ENCODE measurements at places on chromosomes 6 and 20. TPM values are rescaled to one million over a fixed set of nuclear protein-coding genes. Genes with fewer than 3 reads are reported as not detected.

GRCh38 chr20:40686434-40686882 lies 2.6 kb downstream of the MAFB start:
- no peak for DNase-seq

DNA sequence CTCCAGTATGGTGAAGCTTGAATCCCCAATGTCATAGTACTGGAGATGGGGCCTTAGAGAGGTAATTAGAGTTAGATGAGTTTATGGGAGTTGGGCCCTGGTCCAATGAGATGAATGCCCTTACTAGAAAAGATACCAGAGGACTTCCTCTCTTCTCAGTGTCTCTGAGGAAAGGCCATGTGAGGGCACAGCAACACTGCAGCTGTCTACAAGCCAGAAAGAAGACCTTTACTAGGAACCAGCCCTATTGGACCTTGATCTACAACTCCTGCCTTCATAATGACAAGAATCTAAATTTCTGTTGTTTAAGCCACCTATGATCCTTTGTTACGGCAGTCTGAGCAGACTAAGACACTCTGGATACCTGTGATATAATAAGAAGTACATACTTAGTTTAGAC lies 31.4 kb upstream of the AKAP7 start:
- no peak for DNase-seq

DNA sequence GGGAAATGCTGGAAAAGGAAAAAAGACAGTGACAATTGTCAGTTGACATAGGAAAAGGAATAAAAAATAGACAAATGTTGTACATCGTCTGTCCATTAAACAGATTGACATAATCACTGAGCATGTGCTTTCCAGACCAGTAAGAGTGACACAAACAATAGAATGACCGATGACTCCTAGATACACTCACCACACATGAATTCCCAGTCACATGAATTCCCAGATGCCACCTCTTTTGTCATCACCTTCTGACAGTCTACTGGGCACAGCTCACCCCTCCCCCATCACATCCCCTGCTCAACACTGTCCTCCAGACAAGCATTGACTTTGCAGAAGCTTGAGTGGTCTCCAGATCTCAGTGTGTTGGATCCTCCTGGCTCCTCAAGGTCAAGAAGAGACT lies 25.9 kb downstream of the POM121L2 start:
- no peak for DNase-seq

GRCh38 chr6:83160167-83160566 lies 32.9 kb downstream of the PGM3 start:
- no peak for DNase-seq

- no peak for DNase-seq
These were observed 1034.9 kb upstream of the EPHA7 start for GRCh38 chr6:94454231-94454630.

GRCh38 chr6:104700371-104701185 lies 159.1 kb downstream of the HACE1 start:
- DNase-seq, result peak; percentile 32

DNA sequence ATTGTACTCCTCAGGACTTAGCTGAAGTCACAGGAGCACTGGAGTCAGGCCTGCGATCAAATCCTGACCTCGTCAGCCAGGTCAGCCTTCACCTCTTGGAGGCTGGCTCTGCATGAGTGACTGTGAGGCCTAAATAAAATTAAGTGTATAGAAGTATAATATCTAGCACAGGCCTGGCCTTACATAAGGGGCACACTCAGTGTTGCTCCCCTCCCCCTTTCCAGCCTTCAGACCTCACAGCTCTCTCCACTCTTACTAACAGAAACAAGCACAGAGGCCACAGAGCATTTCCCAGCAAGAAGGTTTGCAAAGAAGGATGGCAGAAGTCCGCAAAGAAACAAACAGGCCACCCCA lies 84.8 kb downstream of the TRERF1 start:
- no peak for DNase-seq

GRCh38 chr6:109738667-109739066 lies 47.6 kb downstream of the FIG4 start:
- DNase-seq, result no peak

- no peak for DNase-seq
These were observed 8.4 kb downstream of the VSX1 start for GRCh38 chr20:25073544-25073943.

The UST gene
- 1.1 TPM for total RNA-seq

The TPD52L1 gene
- total RNA-seq, result 54.3 TPM

The NKX2-2 gene
- not detected for total RNA-seq

Data from epithelial cell of proximal tubule (primary cell).